Hematopoietic multipotent progenitor cell treated with erythropoietin and hydrocortisone succinate and interleukin-3 and kit ligand, for 6 days (in vitro differentiated cells): ENCODE measurements at places on chromosomes 3 and 15.

DNA sequence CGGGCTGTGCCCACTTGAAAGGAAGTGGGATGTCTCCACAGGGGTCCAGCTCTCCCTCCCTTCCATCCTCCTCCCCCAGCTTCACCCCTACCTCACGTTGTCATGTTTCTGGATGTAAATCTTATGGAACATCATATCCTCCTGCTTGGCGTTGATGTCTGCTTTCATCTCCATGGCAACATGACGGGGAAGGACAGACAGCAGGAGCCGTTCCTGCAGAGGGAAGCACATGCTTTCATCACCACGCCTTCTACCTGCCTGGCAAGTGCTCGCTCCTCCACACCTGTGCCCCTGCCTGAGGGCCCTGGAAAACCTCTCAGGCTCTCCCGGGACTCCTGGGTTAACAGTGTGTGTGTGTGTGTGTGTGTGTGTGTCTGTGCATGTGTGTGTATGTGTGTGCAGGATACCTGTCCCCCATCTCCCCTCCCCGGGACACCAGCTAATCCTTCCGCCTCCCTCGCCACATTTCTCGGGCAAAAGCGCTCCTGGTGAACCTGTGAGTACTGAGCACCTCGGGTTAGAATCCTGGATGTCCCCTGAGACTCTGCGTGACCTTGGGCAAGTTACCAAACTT, 101.1 kb downstream of the ADCY5 start:
- no peak for DNase-seq

DNA sequence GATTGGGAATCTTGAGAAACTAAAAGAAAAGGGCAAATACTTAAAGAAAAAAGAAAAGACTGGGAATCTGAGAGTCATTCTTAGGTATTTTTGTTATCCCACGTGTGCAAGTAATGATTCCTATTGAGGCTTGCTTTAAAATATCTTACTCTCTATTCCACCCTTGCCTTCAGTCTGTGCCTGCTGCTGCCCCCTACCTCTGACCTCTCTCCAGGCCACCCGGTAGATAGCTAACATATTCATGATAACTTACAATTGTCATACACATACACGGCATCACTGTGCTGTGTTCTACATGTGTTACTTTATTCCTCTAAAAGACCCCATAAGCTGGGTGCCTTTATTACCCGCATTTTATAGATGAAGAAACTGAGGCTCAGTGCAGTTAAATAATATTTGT, 27.8 kb upstream of the ATP13A3 start:
- DNase-seq, result peak; percentile 40

DNA sequence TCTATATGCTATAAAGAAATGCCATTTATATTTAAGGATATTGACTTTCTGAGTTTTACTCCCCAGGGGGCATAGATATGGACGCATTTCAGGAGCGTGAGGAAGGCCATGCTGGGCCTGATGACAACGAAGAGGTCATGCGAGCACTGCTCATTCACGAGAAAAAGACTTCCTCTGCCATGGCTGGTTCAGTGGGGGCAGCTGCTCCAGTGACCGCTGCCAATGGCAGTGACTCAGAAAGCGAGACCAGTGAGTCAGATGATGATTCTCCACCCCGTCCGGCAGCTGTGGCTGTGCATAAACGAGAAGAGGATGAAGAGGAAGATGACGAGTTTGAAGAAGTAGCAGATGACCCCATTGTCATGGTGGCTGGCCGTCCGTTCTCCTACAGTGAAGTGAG, 38.4 kb downstream of the GTF2E1 start:
- DNase-seq, result no peak

DNA sequence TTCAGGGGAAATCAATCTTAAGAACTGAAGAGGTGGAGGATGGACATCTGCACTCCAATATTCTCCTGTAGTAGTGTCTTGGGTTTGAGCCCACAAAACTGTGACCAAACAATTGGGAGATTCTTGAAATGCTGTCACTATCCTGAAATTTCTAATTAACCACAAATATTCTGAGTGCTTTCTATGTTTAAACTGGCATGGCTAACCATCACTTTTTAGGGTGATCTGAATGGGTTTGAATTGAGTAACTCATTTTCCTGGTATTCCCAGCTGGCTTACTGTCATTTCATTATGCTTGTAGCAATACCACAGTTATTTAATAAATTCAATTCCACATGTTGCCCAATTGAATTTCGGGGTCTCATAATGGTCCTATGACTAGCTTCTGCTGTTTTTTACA, 216.9 kb upstream of the DCBLD2 start:
- no peak for DNase-seq

GRCh38 chr15:91101608-91101920, 1.5 kb downstream of the SV2B start:
- no peak for DNase-seq

GRCh38 chr3:139764069-139764905, 86.5 kb upstream of the NMNAT3 start:
- DNase-seq, result no peak

- no peak for DNase-seq
Measured at GRCh38 chr3:20478436-20478835, 292.4 kb upstream of the SGO1 start.

DNA sequence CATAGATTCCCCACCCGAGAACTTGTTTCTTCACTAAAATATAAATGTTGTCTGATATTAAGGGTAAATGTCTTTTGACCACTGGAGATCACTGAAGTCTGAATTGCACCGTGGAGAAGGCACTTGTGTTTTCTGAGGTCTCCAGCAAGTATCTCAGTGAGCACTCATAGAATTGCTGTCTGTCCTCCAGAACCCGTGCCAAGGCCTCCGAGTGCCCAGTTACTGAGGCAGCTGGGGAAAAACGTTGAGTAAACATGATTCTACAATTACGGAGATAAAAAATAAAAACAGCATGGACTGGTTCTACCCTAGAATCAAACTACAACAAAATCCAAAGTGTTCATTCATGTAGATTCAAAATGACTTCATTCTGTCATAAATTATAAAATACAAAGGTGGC, 60.0 kb downstream of the MLH1 start:
- no peak for DNase-seq

- DNase-seq, result no peak
Measured at GRCh38 chr3:111331912-111332311, 210.1 kb upstream of the CD96 start.

DNA sequence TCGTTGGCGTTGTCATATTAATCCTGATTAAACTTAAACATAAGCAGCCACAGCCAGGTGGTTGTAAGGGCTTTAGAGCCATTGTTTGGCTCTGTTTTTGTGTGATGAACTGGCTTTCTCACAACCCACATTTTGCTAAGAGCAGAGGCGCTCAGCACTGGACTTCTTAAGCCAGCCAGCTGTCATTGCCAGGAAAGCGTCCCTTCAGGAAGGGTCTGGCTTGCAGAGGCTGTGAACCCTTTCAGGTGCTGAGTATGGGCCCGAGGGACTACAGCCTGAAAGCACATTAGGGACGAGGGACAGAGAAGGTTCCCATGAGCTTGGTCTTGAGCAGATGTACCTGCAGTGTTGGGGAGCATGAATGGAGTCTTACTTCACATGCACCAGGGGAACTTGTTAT, 112.3 kb downstream of the CHCHD6 start:
- no peak for DNase-seq

DNA sequence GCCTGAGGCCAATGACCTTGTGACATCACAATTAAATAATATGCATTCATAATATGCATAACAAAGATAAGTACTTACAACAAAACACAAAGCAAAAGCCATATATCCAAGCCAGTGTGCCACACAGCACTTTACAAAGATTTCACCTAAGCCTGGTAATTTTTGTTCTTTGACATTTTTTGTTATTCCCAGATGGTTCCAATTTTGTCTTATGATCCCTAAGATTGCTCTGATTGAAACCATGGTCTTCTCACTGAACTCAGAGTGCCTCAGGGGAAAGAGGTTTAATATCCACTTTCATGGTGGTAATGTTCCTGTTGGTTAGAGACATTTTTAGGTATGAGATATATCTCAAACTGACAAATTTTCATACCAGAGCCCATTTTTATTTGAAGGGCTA, 29.1 kb downstream of the RETNLB start:
- DNase-seq, result no peak

DNA sequence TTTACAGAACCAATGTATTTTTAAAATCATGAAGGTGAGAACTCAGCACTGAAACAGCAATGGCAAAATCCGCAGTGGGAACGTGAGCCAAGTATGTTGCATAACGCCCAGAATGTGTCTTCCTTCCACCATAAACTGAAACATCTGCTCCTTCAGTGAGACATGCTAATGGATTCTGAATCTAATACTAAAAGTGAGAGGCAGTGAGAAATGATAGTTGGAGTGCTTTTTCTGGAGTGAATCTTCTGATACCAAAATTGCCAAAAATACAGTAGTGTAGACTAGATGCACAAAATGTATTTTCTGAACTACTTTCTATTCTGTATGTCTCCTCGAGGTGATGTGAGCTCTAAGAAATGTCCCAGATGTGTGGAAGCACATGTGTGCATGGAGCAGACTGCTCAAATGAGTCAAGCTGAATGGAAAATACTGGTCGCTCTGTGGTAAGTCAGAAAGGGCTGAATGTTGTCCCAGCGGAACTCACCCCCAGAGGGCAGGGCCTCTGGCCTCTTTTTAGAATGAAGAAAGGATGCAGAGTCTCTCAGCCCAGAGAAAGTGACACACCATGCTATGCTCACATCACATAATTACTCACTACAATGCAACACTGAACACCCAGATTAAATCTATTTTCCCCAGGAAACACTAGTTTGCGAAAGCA, 73.0 kb downstream of the ATP10A start:
- no peak for DNase-seq

GRCh38 chr15:98914626-98915025, 93.0 kb downstream of the PGPEP1L start:
- DNase-seq, result no peak

- no peak for DNase-seq
Measured at GRCh38 chr15:39157882-39158281, 423.0 kb upstream of the THBS1 start.

GRCh38 chr3:20254268-20255117, 68.5 kb upstream of the SGO1 start:
- DNase-seq, result no peak

GRCh38 chr15:90349072-90349471, 3.0 kb upstream of the ZNF774 start:
- DNase-seq, result no peak

DNA sequence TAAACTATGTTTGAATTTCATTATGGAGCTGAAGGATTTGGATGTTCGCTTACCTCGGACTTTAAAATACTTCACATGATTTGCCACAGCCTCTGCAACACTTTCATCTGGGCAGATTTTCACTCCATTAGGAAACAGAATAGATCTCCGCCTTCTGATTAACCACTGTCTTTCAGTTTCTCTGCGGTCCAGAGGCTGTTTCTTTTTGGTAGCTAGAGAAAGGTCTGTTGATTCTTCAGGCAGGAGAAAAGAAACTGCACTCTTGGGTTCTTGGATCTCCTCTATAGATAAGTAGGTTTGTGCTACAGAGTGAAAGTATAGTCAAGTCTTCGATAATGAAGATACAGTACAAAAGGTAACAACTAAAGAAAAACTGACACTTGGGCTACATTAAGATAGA, 844 bp downstream of the IMPG2 start:
- no peak for DNase-seq

DNA sequence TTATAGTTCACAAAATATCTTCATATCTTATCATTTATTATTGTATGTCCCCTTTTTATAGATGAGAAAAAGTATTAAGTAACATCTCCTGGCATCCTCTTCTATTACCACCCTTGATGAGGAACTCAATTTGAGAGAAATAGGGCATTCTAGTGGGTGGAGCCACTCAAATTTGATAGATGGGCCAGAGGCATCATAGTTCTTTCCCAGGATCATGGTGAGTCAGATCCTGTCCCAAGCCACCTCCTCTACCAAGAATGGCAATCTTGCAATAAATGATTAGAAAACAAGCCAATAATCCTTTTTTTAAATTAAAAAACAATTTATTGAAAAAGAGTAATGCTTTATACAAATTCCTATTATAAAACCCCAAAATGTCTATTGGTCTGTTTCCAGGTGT, 16.8 kb downstream of the CLDN1 start:
- DNase-seq, result no peak

DNA sequence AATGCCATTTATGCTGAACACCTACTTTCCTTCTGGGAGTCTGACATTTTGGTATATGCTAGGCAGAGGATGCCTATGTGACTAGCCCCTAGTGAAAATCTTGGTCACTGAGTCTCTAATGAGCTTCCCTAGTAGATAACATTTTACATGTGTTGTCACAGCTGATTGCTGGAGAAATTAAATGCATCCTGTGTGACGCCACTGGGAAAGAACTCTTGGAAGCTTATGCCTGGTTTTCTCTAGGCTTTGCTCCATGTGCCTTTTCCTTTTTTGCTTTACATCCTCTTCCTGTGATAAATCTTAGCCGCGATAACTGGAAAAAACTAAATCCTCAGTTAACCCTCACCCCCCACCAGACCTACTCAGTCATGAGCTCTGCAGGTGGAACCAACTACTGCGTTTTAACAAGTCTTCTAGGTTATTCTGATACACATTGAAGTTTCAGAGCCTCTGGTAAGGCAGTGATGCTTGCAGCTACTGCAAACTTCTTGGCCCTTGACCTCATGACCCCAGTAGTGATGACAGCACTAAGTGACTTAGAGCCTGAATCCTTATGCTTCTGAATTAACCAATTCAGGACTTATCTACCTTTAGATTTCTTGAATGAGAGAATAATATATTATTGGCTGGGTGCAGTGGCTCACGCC, 292.4 kb upstream of the SOX14 start:
- DNase-seq, result no peak

DNA sequence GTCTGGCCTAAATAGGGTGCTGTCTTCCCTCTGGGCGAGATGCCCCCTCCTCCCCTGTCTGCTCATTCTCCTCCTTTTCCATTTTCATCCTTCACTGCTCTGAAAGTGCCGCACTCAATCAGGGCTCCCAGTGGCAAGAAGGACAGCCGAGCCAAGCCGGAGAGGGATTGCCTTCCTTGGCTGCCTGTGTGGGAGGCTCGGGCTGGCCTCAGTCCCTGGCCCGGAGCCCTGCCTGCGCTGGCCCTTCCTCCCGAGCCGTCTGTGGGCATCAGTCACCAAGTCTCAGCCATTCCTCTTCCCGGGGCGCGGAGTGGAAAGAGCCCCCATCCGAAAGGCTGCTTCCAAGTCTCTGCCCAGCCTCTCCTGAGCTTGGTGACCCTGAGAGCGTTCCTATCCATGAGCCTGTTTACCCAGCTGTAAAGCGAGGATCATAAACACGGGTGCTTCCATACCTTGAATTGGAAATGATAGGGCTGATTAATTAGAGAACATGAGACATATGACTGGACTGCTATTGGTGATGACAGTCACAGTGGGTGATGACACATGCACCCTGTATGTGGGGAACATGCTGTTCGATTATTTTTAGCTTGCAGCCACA, 59.1 kb upstream of the TLE3 start:
- no peak for DNase-seq

- no peak for DNase-seq
Measured at GRCh38 chr3:18007980-18008379, 265.5 kb upstream of the TBC1D5 start.
